ENCODE measurements at places on chromosomes 2 and 18.

- peaks cover 4% of the 10 kb centered on the region for H3K27me3 ChIP-seq
- DNase-seq, result no peak
- H3K27ac ChIP-seq, result no peak overlapping the region
- no peaks in the 10 kb centered on the region for H3K36me3 ChIP-seq
Observed at GRCh38 chr2:14960686-14961324, 328.3 kb downstream of the LRATD1 start.

GRCh38 chr2:217365656-217366055 is 505.8 kb upstream of the TNP1 start:
- no peaks in the 10 kb centered on the region for H3K27me3 ChIP-seq
- DNase-seq, result no peak
- H3K4me1 ChIP-seq, result no peaks in the 10 kb centered on the region

DNA sequence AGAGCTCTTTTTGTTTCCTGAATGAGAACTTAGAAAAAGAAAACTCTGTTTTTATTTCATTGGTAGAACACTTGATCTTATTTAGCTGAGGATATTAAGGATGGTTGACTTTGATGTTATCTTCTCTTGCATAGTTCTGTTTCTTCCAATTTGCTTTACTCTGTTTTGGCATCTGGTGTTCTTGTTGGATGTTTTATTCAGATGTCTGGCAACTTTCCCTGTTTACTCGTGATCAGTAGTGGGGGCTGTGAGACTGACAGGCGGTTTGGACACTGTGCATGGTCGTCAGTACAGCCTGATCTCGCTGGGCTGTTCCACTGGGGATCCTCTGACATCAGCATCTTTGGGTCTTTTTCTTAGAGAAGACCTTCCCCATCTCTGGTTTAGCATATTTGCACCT is 100.1 kb downstream of the TSN start:
- H3K27me3 ChIP-seq, result peaks cover 13% of the 10 kb centered on the region
- no peak overlapping the region for H3K4me3 ChIP-seq
- H3K27ac ChIP-seq, result no peak overlapping the region
- no peaks in the 10 kb centered on the region for H3K4me1 ChIP-seq

GRCh38 chr2:191115391-191115790 is 35.4 kb downstream of the STAT4 start:
- peak overlapping the region; percentile 96 for H3K27ac ChIP-seq
- peaks cover 59% of the 10 kb centered on the region for H3K36me3 ChIP-seq
- peak overlapping the region; percentile 13 for H3K4me3 ChIP-seq
- no peaks in the 10 kb centered on the region for H3K27me3 ChIP-seq
- peak; percentile 40 for DNase-seq
- peaks cover 59% of the 10 kb centered on the region for H3K4me1 ChIP-seq

DNA sequence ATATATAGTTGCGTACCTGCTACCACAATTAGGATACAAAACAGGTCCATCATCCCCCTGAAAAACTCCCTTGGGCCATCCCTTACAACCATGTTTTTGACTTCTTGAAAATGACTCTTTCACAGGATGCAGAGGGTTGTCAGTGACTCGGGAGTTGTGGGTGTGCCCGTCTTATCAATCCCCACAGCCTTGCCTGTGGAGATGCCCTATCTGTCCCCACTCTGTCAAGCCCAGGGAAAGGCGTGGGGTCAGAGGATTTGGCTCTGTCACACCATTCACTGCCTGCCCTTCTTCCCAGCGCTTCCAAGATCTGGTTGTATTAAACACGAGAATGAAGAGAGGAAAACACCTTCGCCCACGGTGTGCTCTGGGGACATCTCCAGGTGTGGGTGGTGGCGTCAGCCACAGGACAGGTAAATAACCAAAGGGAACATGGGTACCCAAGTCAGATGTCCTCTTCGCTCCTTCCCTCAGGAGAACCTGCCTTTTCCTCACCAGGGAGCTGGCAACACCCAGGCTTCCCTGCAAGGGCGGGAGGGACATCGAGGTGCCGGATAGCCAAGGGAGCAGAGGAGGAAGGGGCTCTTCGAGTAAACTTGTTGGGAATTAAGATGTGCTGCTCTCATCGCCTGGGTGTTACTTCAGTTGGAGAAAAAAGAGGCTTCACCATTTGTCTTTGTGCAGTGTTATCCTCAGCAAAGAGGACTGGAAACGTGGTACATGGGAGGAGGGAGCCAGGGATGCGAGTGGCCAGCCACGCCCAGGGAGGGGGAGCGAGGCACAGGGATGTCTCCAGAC is 100.3 kb downstream of the B3GNT2 start:
- no peak overlapping the region for H3K27ac ChIP-seq
- peaks cover 5% of the 10 kb centered on the region for H3K4me1 ChIP-seq
- no peaks in the 10 kb centered on the region for H3K36me3 ChIP-seq
- DNase-seq, result no peak
- peaks cover 6% of the 10 kb centered on the region for H3K27me3 ChIP-seq

DNA sequence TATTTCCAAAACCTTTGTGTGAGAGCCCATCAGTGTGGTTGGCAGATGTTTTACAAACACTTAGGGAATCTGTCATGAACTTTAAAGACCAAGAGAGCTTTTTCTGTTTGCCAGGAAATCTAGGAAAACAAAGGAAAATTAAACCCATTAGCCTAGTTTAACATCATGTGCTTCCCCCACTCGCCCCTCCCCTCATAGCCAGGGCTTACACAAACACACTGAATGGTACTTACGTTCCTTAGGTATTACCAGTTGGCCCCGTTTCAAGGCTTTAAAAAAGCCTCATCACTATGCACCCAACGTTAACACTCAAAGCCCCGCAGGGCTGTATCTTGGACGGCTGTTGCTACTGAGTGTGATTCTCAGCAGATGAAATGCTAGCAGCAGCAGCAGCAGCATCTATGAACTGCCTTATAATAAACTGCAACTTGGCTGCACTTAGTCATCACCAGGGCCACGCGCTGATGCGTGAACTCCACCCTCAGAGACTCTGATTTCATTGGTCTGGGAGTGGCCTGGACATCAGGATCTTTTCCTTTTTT is 20.1 kb upstream of the TTC39C start:
- no peak overlapping the region for H3K4me3 ChIP-seq
- no peak for DNase-seq
- H3K27ac ChIP-seq, result no peak overlapping the region
- peaks cover 2% of the 10 kb centered on the region for H3K27me3 ChIP-seq
- peaks cover 35% of the 10 kb centered on the region for H3K4me1 ChIP-seq

DNA sequence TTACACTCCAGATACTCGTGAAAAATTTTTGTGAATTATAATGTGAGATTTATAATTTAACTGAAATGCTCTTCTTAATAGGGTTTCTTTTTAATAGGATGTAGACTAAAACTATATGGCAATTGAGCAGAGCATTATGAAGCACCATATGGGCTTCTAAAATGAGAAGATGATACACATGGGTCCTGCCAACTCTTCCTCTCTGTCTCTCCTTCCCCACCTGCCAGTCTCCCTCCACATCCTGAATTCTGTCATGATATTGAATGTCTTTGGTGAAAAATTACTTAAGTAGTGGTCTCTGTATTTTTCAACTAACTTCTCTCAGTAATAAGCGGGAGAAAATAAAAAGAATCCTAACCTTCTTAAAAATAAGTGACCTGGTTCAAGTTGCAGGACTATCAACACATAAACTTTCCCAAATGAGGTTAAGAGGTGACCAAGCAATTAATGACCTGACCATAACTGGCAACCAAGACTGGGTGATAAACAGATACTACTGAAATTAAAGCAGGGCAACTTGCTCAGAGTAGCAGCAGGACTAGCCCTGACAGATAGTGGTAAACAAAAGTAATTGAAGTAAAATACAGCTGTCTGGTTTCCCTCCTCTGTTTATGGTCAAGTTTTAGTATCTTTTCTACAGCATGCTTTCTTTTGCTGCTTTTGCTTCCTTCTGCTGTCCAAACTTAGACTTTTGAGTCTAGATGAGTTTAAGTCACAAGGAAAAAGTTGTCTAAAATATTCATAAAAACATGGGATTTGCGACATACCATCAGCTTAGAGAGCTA is 117.1 kb upstream of the PDE1A start:
- H3K27ac ChIP-seq, result no peak overlapping the region
- no peak overlapping the region for H3K4me3 ChIP-seq
- no peaks in the 10 kb centered on the region for H3K4me1 ChIP-seq

GRCh38 chr18:12384261-12384660 is 7.2 kb upstream of the AFG3L2 start:
- no peak for DNase-seq
- H3K27me3 ChIP-seq, result peaks cover 14% of the 10 kb centered on the region
- H3K4me1 ChIP-seq, result no peaks in the 10 kb centered on the region
- no peak overlapping the region for H3K27ac ChIP-seq

DNA sequence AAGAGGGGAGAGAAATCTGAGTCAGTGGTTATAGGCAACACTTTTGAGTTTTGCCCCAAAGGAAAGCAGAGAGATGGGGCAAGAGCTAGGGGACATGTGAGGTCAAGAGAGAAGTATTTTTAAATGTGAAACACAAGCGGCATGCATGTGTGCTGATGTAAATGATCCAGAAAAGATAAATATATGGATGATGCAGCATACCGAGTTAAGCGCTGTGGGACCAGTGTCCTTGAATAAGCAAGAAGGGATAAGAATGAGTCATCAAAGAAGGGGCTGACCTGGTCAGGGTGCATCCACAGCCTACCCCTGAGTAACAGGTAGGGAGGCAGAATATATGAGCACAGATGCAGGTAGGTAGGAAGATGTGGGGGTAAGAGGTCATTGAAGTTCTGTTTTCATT is 180.9 kb downstream of the TRABD2A start:
- DNase-seq, result no peak
- no peak overlapping the region for H3K27ac ChIP-seq
- no peak overlapping the region for H3K4me3 ChIP-seq
- H3K4me1 ChIP-seq, result no peaks in the 10 kb centered on the region

- no peak overlapping the region for H3K27ac ChIP-seq
- no peak overlapping the region for H3K4me3 ChIP-seq
- no peaks in the 10 kb centered on the region for H3K4me1 ChIP-seq
- DNase-seq, result no peak
- H3K36me3 ChIP-seq, result no peaks in the 10 kb centered on the region
- H3K27me3 ChIP-seq, result no peaks in the 10 kb centered on the region
Observed at GRCh38 chr2:120613742-120614571, 121.7 kb upstream of the GLI2 start.

DNA sequence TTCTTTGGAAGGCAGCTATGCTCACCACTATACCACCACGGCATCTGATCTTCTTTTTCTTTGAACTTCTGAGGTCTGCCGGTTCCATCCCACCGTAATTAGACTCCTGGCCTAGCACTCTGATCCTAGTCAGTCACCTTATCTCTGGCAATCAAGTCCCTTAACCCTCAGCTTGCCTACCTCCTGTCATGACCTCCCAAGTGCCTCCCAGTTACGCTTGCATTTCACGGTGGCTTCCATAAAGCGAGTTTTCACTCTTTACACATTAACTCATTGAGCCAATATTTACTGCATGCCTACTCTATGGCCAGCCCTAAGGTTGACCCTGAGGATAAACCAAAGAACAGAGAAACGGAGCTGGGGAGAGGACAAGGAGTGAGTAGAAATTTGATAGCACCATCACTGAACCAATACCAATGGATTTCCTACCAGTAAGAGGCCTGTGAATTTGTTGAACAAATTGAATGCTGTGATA is 37.8 kb upstream of the TMEM182 start:
- DNase-seq, result no peak
- no peaks in the 10 kb centered on the region for H3K4me1 ChIP-seq
- H3K36me3 ChIP-seq, result peaks cover 16% of the 10 kb centered on the region
- H3K4me3 ChIP-seq, result no peak overlapping the region
- no peak overlapping the region for H3K27ac ChIP-seq

DNA sequence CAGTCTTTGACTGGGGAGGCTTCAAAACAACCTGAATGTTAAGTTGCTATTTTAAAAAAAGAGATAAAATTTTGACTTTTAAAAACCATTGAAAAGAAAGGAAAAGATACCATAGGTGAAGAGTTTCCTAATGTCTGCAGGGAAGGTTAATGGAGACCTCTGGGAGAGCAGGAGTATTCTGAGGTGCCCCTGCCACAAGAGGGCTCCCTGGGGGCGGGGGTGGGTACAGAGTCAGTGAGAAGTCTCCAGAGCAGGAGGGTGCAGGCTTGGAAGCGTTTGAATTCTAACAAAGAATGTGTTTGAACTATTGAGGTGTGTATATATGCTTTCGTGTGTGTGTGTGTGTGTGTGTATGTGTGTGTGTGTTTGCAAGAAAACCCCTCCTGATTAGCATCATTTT is 46.7 kb upstream of the ST6GAL2 start:
- no peak overlapping the region for H3K27ac ChIP-seq
- no peak for DNase-seq
- H3K36me3 ChIP-seq, result no peaks in the 10 kb centered on the region
- no peaks in the 10 kb centered on the region for H3K4me1 ChIP-seq

DNA sequence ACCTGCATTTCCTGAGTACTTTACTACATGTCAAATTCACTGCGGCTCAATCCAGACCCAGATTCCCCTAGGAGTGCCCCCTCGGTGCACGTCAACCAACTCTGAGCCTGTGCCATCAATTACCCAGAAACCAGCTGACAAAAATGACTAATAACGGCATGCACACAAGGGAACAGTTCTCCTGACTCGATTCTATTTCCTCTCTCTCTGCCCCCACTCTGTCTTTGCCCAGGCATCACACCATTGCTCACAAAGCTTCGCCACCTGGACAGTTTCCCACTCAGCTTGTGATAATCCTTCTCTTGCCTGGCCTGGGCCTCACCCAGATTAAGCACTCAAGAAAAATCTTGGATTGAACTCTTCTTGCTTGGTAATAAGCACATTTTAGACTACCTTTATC is 115.3 kb upstream of the NDUFV2 start:
- no peak overlapping the region for H3K4me3 ChIP-seq
- H3K27ac ChIP-seq, result no peak overlapping the region
- no peaks in the 10 kb centered on the region for H3K36me3 ChIP-seq
- no peak for DNase-seq
- H3K27me3 ChIP-seq, result peaks cover 2% of the 10 kb centered on the region

Measured in activated T-helper 1 cell treated with anti-CD3 and anti-CD28 coated beads, Interleukin-12 subunit alpha, Interleukin-12 subunit beta, Interleukin-2, Interleukin-4 antibody, amounts not matched to agents 30 ng/mL and 10 ng/mL and 1 ng/mL, durations not matched to agents 14 hours and 24 hours and 36 hours (primary cell).